ENCODE measurements at places on chromosomes 12 and 14.

DNA sequence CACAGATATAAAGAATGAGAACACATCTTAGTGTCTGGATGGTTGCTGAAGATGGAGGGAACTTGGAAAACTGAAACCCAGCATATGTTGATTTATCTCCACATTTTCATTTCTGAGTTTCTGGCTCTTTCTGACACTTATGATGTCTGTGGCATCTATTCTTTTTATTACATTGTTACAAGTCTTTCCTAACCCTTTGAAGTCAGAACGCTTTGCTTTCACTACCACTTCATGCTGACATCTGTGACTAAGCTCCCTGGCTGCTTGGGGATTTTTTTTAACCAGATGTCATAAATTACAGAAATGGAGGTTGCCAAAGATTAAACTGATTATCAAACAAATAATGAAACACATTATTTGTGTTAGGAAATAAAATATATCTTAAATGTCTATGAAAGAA, 188.7 kb downstream of the KITLG start:
- DNase-seq: no peak

DNA sequence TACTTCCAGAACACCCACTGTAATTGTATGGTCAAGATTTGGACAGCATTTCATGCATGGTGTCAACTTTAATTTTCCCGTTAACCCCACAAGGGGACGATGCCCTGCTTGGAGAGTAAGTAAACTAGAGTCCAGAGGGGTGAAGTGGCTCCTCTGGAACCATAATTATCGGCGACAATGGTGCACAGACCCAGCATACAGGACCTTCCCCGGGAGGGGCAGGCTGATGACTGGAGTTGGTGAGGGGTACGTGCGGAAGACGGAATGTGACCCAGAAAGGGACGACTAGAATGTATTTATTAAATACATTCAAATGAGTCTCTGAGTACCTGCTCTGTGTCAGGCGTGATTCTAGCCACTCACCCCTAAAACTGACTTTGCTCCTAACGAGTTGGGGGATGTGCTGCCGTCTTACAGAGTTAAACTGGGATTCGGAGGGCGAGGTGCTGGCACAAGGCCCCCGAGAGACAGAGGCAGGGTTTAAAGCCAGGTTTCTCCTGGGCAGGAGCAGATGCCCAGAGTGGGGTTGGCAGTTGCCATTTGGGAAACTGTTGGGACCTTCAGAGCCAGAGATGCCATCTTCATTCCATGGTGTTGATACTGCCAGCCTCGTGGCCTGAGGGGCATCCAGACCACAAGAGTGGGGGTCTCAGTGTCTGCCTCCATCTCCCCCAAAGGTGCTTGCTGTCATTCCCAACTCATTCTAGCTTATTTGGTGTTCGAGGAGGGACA, 10.9 kb downstream of the RTL1 start:
- DNase-seq: no peak

- no peak for DNase-seq
Observed at GRCh38 chr12:47868041-47868440, 36.8 kb downstream of the VDR start.

DNA sequence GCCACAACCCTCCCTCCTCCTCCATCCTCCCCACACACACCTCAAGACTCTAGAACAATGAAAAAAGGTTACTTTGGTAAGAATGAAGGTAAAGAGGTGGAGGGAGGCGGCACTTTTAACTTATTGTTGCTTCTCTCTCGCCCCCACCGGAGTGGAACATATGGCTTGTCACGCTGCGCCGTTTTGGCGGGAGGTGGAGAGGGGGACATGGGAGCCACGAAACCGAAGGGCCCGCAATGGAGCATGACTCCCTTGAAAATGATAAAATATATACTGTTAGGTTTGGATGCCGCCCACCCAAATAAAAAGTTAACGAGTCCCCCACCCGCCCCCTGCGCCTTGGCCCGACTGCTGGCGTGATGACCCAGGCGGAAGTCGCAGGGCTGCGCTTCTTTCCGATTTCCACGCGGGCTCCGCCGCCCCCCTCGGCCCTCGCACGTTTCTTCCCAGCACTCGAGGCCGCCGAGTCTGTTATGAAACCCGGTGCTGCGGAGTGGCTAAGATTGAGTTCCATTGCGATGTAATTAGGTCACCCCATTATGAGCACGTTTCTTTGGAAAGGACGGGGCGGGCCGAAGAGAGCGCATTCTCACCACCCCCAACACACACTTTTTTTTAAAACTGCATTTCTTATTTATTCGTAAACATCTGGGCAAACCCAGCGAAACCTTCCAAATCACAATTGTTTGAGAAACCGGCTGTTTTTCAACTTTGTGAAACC, 1.4 kb upstream of the ZFP36L1 start:
- peak; percentile 62 for DNase-seq

GRCh38 chr12:55008944-55009585, 10.7 kb upstream of the NEUROD4 start:
- no peak for DNase-seq
